ENCODE measurements at places on chromosomes 4 and X.
A peak's percentile ranks its signal among the peaks of the same experiment; 100 is the strongest.

- no peak for DNase-seq
These were observed 87.7 kb downstream of the COL25A1 start for GRCh38 chr4:109214622-109215301.

DNA sequence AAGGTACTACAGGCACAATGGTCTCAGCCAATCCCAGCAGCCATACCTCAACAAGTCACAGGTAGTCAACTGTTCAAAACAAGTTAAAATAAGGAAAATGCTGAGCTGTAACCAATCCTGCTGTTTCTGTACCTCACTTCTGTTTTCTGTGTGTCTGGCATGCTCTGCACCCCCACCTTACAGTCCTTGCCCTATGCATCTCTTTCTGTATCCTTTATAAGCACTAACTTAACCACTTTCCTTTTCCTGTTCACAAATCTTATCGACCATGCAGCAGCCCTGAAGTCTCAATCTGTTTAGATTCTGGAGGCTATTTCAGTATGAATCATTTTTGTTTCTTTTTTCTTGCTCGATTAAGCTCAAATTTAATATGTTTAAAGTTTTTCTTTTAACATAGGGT, 12.5 kb upstream of the FAM13A start:
- no peak for DNase-seq

GRCh38 chr4:15765910-15766697, 12.0 kb upstream of the CD38 start:
- DNase-seq = peak; percentile 25

GRCh38 chr4:117898496-117898895, 135.8 kb upstream of the NDST3 start:
- DNase-seq = no peak

DNA sequence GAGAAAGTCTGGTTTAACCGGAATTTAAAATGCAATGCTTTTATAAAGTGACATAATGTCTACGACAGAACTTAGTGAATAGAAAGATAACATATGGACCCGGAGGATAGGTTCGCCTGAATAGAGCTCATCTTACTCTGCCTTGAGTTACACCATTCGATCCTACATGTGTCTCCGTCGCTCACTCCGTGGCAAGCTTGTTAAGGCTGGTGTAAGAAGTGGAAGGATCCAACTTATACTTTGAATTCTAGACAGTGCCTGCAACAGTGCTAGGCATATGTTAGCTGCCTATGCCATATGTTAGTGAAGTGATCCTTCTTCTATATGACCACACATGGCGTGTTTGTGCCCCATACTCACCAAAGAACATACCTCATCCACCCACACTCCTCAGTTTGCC, 50.9 kb downstream of the SEL1L3 start:
- DNase-seq = no peak

GRCh38 chr4:8284391-8284790, 14.8 kb downstream of the HTRA3 start:
- DNase-seq = no peak

DNA sequence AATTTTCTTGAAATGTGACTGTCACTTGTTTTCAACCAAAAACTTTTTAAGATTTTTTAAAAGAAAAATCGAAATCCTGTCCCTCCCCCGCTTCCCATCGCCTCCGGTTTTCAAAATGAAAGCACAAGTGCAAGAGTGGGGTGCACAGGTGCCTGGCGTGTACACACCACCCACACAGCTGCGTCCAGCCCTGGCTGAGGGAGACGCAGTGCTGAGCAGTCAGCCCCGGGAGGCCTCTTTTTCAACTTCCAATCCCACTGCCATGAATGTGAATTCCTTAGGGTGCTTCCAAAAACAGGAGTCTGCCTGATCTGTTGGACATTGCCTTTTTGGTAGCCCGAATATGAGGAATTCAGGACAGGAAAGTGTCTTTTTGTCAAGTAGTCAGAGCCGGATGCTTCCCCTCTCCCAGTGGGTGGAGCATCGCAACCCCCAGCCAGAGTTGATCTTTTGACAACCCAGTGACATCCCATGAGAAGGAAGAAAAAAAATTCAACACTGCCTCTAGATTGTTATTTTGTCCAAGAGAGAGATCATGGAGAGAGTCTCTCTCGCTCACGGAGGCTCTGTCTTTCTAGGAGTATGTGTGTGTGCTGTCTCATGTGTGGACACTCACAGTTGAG, 8.9 kb downstream of the PRRG3 start:
- DNase-seq = no peak

- DNase-seq = no peak
These were observed 155.8 kb downstream of the PPP3CA start for GRCh38 chr4:101191302-101192098.

- DNase-seq = no peak
These were observed 1.3 kb downstream of the SMARCAD1 start for GRCh38 chr4:94208918-94209317.

DNA sequence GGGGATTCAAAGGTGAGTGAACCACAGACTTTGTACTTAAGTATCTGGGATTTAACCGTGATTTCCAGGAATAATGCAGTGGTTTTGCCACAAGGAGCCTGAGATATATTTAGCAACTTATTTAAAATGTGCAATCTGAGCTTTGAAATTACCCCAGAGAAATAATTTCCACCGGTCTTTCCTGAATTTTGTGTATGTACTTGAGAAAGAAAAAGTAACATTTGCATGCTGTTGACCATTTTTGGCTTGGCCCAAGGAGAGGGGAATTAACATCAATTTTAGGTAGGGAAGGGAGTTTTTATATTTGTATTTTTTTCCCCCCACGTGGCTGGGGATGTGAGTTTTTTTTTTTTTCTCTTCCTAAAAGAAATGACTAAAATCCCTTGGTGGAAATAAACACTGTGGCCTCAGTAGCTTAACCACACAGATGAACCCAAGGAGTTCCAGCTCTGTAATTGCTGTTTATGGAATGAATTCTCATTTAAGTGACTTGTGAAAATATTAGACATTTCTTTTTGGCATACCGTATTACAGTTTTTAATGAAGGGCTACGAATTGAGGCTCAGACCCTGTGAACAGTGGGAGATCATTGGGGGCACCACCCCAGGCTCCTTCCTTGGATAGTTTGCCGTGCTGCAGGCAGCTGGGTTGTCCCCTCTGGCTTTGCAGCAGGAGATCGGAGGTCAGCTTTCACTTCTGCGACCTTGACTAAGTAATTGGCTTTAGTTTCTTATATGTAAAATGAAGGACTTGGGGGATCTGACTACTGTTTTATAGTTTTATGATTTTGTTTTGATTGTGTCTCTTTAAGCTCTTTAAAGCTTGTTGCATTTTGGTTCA, 116.1 kb downstream of the ARHGAP10 start:
- DNase-seq = no peak

All from T follicular helper cell (primary cell).